ENCODE measurements at places on chromosomes 3 and 15.

GRCh38 chr15:51497806-51498205, 124.8 kb downstream of the DMXL2 start:
- DNase-seq: no peak

DNA sequence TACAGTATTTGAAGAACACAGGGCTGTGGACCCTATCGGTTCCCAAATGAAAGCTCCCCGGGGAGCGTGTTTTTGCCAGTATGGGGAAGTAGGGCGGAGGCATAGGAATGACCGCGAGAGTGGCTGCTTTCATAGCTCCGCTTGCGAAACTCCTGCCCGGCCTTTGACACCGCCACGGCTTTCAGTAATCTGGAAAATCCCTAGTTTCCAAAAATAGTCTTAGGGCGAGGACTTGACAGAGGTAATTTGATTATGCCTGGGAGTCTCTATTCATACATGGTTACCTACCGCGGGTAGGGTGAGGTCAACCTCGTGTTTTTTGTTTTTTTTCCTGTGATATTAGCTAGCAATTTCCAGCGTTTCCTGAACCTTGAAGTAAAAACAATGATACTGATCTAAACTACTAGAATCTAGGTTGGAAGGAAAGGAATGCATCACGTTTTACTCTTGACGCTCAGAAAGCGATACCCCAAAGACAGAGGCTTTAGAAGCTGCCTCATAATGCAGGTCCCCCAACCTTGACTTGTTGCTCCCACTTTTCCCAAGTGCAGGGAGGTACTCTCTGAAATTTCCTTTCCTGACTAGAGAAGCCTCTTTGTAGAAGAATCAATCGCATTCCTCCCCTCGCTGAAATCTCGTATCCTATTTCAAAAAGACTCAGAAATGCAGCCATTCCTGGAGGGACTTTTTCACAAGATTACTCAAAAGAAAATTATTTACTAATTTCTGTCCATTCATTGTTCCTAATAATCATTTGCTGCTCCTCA, 894 bp upstream of the CCNL1 start:
- DNase-seq: peak; percentile 82

GRCh38 chr3:15636028-15636709, 34.6 kb downstream of the BTD start:
- peak; percentile 88 for DNase-seq

DNA sequence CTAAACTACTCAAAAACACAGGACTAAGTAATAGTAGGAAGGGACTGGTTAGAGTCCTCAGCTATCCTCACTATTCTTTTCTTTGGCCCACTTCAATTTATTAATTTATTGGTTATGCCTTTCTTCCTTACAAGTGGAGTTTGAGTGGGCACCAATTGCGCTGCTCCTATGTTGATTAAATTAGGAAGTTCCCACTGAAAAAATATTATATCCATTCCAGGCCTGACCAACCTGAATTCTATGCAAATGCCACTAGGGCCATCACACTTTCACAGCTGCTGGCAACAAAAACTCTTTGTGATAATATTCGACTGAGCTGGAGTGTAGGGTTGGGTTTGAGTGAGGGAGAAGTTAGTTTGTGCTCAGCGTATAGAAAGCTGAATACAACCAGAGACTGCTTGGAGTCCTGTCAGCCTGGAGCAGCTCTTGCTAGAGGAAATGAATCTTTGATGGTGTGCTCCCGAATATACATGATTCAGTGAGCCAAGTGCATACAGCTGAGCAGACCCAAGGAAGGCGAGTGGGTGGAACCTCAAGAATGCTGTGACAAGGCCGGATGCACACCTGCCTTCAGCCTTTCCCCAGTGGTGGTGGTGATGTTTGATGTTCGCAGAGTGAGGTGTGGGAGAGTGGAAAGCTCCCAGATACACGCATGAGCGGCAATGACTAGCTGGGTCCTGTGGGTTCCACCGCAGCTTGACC, 1.5 kb downstream of the ARHGEF3 start:
- DNase-seq: no peak

GRCh38 chr3:73661265-73661664, 36.5 kb upstream of the PDZRN3 start:
- peak; percentile 26 for DNase-seq

DNA sequence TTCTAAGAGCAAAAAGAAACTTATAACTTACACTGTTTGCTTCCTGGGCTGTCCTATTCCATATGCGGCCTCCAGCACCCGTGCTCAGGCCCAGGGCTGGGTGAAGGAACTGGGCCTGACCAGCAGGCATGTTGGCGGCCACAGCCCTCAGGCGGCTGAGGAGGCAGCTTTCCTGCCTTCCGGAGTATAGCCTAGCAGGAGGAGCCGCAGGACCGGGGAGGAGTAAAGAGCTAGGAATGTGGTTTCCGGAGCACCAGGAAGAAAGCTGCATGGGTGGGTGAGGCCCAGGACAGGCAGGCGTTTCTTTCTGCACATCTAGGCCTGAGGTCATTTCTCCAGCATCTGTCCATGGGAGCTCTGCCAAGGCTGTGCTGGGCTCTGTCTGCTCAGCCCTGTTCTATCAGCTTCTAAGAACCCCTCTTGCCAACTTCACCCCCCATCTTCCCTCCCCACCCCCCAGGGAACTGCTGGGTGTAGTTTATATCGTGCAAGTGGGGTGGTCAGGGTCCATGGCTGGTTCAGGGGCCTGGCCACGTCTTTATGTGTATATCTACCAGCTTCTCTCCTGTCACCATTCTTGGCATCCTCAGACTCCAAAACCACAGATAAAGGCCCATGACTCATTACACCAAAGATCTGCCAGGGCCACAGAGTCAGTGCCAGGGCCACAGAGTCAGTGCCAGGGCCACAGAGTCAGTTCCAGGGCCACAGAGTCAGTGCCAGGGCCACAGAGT, 7.8 kb upstream of the KIF7 start:
- peak; percentile 98 for DNase-seq

GRCh38 chr15:63392361-63393009, 10.8 kb upstream of the CA12 start:
- no peak for DNase-seq
